Naive thymus-derived CD8-positive, alpha-beta T cell (primary cell): ENCODE measurements at places on chromosomes 12 and 14.

GRCh38 chr14:90739318-90740068, 76.7 kb downstream of the TTC7B start:
- DNase-seq, result no peak

DNA sequence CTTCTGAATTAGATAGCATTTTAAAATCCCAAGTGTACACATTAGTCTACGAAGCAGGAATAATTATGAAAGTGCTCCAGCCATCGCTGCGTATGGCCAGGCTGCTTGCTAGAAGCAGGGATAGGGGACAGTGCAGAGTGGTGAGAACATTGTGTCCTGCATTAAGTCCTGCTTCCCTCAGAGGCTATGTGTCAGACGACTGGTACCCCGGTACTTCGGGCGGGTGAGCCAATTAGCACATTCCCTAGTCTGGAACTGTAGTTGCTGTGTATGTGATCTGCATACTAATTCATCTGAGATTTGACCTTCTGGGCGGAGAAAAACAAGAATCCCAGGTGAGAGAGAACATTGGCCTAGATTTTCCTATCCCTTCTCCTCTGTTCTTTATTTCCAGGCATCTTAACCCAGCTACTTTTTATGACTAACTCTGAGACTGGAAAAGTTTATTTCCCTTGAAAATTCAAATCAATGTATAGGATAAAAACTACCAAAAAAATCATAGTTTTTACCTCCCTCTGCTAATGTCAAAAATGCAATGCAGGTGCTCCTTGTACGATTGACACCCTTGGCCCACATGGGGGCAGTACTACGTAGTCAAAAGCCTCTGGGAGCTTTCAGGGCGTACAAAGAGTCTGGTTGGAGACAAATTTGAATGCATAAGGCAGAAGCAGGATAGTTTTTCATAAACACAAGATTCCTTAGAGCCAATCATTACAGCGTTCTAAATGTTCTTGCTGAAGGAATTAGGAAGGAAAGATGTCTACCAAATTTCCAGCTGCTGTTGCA, 764.3 kb downstream of the NOVA1 start:
- DNase-seq, result no peak

- no peak for DNase-seq
Measured at GRCh38 chr12:112151766-112152541, 26.6 kb downstream of the TRAFD1 start.

DNA sequence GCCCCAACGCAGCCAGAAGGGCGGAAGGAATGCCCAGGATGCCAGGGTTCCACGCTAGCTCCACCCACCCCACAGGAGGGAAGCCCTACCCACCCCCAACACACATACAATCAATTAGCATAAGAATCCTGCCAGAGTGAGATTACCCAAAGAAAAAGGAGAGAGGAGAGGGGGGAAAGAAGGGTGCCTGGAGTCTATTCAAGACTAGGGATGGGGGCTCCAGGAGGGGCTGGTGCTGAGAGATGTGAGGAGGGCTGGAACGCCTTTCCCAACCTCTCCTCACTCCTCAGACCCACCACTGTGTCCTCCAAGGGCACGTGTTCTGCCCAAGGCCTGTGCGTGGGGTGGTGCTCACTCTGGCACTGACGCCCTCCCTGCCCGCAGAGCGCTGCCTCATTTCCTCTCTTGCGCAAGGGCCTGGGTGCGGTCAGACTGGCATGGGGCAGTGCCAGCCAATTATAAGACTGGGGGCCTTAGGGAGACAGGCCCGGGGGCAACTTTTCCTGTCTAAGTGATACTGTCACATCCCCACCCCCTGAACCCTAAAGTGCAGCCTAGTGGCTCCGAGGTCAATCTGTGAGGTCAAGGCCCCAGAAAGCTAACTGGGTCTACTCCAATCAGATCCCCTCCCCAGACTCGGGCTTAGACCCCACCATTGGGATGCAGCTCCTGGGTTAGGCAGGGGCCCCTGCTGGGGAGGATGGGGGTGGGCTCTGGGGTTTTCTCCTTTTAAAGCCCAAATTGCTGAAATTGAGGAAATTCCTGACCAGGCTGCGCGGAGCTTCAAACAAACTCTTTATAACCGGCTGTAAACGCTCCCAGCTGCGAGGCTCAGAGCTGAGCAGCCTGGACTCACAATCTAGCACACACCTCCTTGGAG, 10.2 kb upstream of the ITGB7 start:
- no peak for DNase-seq

DNA sequence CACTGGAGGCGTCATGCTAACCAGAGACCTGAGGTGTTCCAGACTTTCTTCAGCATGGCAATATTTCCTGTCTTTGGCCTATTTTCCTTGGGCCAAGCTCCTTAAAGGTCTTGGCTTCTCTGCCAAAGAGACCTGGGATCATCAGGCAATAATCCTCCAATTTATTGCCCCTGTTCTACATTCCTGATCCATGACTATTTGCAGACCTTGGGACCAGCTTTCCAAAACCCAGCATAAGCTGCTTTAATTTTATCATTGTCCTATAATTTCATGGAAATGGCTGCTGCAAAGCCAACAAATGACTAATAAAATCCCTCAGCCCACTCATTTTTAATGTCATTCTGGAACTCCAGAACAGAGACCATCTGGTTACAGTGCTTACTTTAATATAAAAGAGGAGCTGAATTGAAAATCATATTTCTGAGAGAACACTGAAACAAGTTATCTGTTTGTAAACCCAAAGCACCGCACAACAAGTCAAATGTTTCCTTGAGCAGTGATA, 166.9 kb upstream of the BTG1 start:
- no peak for DNase-seq

DNA sequence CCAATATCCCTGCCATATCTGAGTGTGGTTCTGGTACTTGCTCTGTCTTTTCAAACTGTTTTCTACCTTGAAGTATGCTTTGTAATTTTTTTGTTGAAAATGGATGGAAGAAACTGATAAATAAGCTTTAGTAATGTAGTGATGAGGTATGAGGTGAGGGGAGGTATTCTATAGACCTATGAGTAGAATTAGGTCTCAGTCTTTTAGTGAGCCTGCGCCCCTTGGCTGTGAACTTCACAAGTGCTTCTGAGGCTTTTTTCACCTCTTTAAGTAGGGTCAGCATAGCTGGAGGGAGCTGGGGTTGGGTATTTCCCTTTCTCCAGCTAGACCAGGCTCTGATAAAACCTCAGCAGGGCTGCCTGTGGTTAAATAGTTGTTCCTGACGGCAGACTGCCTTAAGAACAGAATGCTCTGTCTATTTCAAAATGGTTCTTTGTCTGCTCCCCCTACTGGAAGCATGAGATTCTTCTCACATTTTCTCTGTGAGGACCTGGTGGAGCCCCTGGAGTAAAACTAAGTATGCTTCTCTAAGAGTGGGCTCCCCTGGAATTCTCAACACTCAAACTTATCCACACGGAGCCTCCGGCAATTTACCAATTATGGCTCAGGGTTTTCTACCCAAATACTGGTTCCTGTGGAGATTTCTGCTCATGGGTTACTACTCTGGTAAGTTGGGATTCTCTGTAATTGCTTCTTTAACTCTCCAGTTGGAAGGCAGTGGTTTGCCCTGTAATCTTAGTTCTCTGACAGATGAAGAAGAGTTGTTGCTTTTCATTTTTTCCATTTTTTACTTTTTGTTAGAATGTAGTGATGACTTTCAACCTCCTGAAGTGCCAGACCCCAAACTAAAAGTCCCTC, 13.1 kb downstream of the KRT5 start:
- no peak for DNase-seq

GRCh38 chr14:49623387-49623786, 2.8 kb downstream of the MGAT2 start:
- no peak for DNase-seq

DNA sequence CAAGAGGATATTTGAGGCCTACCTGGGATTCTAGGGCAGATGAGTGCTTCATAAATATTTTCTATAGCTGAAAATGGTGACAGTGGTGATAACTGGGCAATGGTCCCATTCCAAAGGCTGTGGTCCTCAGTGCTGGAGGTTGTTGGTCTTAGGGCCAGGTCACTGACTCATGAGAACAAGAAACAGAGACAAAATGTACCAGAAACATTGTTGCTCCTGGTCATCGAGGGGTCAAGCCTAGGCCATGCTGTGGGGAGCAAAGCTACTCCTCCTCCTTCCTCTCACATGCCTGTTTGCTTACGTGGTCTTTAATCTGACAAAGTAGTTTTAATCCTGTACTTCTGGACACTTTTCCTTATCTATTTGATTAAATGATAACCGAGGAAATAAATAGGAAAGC, 33.8 kb downstream of the ERG28 start:
- DNase-seq, result no peak

DNA sequence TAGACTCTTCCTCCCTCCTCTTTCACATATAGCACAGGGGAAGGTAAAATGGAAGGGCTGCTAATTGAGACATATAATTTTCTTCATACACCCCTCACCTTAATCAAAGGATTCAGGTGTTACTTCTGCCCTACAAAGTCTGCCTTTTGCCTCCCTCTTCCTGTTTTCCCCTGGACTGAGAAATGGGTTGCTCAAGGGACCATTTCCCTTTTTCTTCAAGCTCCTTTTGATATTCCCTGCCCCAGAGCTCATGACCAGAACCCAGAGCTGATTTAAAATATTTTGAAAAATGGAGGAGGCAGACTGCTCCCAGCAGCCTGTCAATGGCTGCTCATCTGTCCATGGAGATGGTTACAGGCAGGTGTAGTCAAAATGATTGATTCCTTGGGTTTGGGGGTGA, 6.3 kb upstream of the PIP4K2C start:
- no peak for DNase-seq

GRCh38 chr14:92143962-92144361, 22.2 kb downstream of the CPSF2 start:
- no peak for DNase-seq

GRCh38 chr14:32077081-32078022, at the start of gene ARHGAP5:
TSS of gene ARHGAP5 (plus strand) at chr14:32077304. CDS start at chr14:32090670, 13,366 bp downstream.
- DNase-seq, result peak; percentile 83

DNA sequence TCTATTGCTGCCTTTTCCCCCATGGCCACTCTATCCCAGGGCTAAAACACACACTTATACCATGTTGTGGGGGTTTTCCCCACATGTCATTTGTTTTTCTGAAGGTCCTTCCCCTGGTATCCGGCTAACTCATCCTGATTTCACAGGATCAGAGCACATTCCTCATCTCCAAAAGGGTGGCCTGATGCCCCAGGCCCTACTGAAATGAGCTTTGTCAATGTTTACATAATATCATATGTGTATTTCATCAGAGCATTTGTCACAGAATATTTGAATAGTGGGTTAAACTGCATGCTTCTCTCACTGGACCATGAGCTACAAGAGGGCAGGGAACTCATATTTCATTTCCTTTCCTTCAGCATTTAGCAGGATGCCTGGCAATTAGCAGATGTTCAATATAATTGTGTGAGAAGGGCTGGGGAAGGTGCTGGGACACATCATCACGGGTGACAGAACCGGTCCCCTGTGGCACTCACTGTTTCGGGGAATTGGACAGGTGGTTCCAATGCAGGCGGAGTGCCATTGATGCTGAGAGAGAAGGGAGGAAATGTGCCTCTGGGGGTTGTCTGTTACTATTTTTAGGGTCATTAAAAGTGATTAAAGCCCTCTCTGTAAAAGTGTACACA, 26.8 kb downstream of the EMP1 start:
- no peak for DNase-seq

DNA sequence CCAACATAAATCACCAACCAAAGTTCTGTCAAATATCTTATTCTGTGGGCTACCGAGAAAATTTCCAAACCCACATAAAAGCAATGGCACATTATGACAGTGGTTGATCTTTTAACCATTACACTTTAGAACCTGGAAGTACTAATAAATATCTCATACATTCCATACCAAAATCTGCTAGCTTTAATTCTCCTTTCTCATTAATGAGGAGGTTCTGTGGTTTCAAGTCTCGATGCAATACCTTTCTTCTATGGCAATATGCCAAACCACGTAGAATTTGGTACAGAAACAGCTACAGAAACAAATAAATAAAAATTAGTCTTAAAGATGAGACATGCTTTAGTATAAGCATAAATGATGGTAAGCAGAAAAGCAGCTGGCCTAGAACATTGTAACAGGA, 100.7 kb downstream of the ELK3 start:
- DNase-seq, result no peak

- DNase-seq, result no peak
Measured at GRCh38 chr12:97899956-97900355, 437.4 kb downstream of the RMST start.

DNA sequence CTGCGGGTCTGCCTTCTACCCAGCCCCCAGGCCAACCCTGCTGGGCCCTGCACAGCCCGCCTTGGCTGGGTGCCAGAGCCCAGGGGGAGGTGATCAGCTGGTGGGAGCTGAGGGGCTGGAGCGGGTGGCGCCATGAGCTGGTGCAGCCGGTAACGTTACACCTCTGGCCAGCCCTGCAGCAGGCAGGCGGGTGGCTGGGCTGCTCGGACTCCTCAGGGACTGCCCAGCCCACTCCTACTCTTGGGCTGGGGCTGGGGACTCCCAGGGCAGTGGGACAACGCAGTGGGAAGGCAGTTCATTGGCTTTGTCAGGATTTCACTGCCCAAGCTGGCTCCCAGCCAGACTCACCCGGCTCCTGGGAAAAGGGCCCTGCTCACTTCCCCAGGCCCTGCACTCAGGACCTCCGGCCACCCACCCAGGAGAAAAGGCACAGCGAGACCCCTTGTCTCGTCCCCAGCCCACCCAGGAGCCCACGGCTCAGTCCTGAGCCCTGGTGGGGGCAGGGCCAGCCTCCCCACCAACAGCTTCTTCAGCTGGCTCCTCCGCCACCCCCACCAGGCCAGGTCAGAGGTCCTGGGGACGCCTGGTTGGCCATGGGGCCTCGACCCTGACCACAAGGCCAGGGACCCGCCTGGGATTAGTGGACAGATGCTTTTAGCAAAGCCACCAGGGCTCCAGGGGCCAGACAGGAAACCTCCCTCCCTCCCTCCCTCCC, 1.0 kb downstream of the PGF start:
- no peak for DNase-seq

DNA sequence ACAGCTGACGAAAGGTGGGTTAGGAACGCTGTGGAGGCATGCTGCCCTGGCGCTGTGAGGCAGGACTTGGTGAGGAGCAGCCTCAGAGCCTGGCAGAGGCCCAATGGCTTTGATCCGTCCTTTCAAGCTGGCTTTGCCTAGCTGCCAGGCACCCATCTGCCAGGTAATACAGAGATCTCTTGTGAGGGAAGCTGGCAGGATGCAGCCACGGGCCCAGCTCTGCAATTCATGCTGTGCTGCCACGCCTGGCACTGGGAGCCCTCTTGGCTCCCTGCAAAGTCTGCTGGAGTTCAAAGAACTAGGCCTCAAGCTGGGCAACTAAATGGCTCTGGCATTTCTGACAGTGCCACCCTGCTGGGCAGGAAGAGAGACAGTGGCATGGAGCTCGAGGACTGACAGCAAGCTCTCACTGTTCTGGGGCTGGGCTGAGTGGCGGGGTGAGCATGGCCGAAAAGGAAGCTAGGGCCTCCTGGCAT, 18.7 kb downstream of the IQSEC3 start:
- no peak for DNase-seq

GRCh38 chr14:104113631-104114420, 24.6 kb upstream of the KIF26A start:
- DNase-seq, result peak; percentile 58
